ENCODE measurements at places on chromosomes 4 and X. TPM values are rescaled to one million over a fixed set of nuclear protein-coding genes. Genes with fewer than 3 reads are reported as not detected.

UBA6 gene
- 31.4 TPM for total RNA-seq

ADGRA3 gene
- total RNA-seq, result 33.6 TPM

TLR8 gene
- total RNA-seq, result 1.8 TPM

TMPRSS11A gene
- not detected for total RNA-seq

DNA sequence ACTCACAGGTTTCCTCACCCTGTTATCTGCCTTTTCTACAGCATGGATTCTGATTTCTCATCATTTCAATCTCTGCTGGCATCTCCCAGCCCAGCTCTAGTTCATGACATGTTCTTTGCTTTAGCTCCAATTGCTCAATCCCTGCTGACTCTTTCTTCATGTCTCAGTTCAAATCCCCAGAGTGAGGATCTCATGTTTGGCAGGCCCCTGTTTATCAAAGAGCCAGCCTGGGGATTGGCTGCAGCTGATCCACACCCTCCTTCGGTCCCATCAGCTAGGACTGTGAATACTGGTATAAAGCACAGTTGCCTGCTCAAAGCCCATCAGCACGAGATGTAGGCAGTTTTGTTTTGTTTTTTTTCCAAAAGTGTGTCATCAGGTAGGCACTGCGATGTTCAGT, 14.4 kb upstream of the CC2D2A start:
- H3K4me1 ChIP-seq, result peaks cover 24% of the 10 kb centered on the region
- no peaks in the 10 kb centered on the region for H3K36me3 ChIP-seq
- no peaks in the 10 kb centered on the region for H3K27me3 ChIP-seq
- H3K4me3 ChIP-seq, result no peak overlapping the region
- peak; percentile 23 for DNase-seq

DNA sequence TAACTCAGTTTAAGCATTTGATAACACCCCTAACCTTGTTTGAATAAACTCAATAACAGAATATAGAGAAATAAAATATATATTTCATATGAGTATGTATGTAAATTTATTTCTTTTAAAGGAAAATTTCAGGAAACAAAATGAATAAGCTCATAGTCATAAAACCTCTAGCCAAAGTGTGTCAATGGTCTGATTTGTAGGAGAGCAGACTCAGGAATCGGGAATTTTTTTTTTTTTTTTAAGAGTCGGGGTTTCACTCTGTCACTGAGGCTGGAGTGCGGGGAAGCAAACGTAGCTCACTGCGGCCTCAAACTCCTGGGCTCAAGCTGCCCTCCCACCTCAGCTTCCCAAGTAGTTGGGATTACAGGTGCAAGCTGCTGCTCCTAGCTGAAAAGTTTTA, 2.4 kb downstream of the PKD2 start:
- no peak overlapping the region for H3K27ac ChIP-seq
- no peak for DNase-seq
- H3K4me1 ChIP-seq, result peaks cover 13% of the 10 kb centered on the region
- no peaks in the 10 kb centered on the region for H3K36me3 ChIP-seq

DNA sequence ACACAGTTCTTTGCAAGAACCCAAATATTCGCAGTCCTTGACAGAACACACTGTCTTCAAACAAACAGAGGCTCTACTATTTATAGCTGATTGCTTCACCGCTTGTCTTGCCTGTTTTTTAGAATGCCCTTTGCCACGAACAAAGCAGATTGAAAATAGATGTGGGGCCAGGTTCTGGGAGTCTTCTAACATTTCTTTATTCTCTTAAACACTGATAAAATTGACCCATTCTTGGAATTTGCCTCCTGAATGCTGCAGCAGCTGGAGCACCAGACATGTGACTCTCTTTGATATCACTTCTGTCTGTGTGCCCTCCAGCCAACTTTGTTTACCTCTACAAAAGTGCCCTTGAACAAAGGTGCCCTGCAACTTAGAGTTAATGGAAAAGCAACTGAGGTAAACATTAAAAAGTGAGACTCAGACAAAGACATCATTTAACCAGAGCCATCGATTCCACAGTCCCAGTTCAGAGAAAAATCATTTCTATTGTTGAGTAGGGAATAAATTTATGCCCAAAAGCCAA, 64.2 kb upstream of the SPP1 start:
- H3K4me1 ChIP-seq, result peaks cover 25% of the 10 kb centered on the region
- no peaks in the 10 kb centered on the region for H3K27me3 ChIP-seq
- H3K36me3 ChIP-seq, result no peaks in the 10 kb centered on the region
- H3K4me3 ChIP-seq, result no peak overlapping the region

DNA sequence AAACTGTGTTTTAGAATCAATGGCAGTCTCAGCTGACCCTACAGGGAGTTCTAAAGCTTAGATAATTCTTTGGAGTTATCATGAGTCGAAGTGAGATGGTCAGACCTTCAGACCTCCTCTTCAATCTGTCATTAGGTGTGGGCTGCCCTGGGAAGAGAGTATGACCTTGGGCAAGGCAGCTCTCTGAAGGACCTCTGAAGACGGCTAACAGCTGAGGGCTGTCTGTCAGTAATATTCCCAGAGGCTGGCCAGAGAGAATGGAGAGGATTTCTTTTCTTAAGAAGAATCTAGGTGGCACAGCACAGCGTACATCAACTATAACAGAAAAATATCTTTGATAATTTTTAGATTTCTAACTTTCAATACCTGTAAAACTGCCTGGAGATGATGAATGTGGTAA, 379.4 kb downstream of the ZNF674 start:
- no peaks in the 10 kb centered on the region for H3K4me1 ChIP-seq
- H3K4me3 ChIP-seq, result no peak overlapping the region
- H3K27me3 ChIP-seq, result peaks cover 6% of the 10 kb centered on the region
- DNase-seq, result no peak

- no peak overlapping the region for H3K4me3 ChIP-seq
- H3K27me3 ChIP-seq, result peaks cover 10% of the 10 kb centered on the region
- DNase-seq, result no peak
- H3K4me1 ChIP-seq, result no peaks in the 10 kb centered on the region
- no peaks in the 10 kb centered on the region for H3K36me3 ChIP-seq
- H3K27ac ChIP-seq, result no peak overlapping the region
Measured at GRCh38 chrX:39301036-39301435, 499.8 kb downstream of the MID1IP1 start.

GRCh38 chrX:21907260-21907659, 33.2 kb upstream of the SMS start:
- DNase-seq, result no peak
- no peaks in the 10 kb centered on the region for H3K4me1 ChIP-seq
- H3K27ac ChIP-seq, result no peak overlapping the region
- H3K36me3 ChIP-seq, result no peaks in the 10 kb centered on the region
- no peaks in the 10 kb centered on the region for H3K27me3 ChIP-seq

DNA sequence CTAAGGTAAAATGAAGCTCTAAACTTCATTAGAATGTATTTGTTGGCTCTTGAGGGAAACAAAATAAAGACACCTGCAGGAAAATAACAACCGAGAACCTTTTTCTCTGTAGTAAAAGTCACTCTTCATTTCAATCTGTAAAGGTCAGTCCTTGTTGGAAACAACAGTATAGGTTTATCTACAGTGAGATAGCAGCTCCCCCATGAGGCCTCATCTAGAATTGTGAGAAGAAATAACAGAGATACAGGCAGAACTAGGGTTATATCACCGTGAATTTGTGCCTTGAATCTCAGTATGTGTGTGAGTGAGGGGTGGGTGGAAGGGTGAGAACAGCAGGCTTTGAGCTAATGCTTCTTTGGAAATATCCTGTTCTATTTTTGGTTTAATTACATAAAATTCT, 107.8 kb upstream of the FMR1 start:
- DNase-seq, result no peak
- no peak overlapping the region for H3K4me3 ChIP-seq
- no peaks in the 10 kb centered on the region for H3K27me3 ChIP-seq
- H3K27ac ChIP-seq, result no peak overlapping the region

GRCh38 chr4:25862411-25863346, at the start of gene SEL1L3:
SEL1L3 (minus strand) TSS chr4:25862988; CDS start chr4:25862836, 152 bp downstream.
- H3K4me1 ChIP-seq, result peaks cover 35% of the 10 kb centered on the region
- no peaks in the 10 kb centered on the region for H3K36me3 ChIP-seq
- no peak for DNase-seq
- H3K27me3 ChIP-seq, result no peaks in the 10 kb centered on the region

DNA sequence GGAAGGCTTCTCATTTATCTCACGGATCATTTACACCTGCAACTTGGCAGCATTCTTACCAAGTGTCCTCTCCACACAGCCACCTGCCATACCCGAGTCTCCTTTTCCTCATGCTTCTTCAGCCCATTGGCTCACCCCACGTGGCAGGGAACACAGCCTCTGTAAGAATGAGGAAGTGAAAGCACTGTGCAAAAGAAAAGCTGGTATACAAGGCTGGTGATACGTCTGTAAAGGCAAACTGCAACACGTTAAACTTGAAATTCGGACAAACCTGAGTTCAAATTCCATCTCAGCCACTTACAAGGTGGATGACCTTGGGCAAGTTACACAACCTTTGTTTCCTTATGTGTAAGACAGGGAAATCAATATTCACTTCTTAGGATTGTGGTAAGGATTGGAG, 164.0 kb upstream of the RASGEF1B start:
- H3K36me3 ChIP-seq, result no peaks in the 10 kb centered on the region
- no peaks in the 10 kb centered on the region for H3K27me3 ChIP-seq
- H3K4me3 ChIP-seq, result no peak overlapping the region
- H3K27ac ChIP-seq, result no peak overlapping the region

DNA sequence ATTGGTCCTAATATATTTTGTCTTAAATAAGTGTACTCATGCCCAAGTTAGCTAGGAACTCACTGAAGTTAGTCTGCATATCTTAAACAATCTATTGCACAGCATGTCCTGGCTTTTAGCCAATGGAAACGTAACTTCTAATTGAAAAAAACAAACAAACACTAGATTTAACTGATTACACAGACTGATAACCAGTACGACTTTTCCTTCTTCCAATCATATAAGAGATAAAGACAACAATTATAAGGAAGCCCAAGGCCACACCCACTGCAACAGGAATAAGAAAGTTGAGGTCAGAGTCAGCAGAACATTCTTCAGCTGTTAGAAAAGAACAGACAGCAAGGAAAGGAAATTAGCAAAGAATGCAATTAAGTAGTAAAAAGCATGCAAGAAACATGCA, 40.8 kb downstream of the LAMP2 start:
- no peak overlapping the region for H3K4me3 ChIP-seq
- no peak for DNase-seq
- H3K27me3 ChIP-seq, result no peaks in the 10 kb centered on the region

- no peaks in the 10 kb centered on the region for H3K27me3 ChIP-seq
- no peaks in the 10 kb centered on the region for H3K4me1 ChIP-seq
- H3K27ac ChIP-seq, result no peak overlapping the region
- no peaks in the 10 kb centered on the region for H3K36me3 ChIP-seq
- H3K4me3 ChIP-seq, result no peak overlapping the region
Measured at GRCh38 chrX:119648421-119648775, 42.2 kb upstream of the NKRF start.

- H3K4me1 ChIP-seq, result peaks cover 10% of the 10 kb centered on the region
- no peaks in the 10 kb centered on the region for H3K36me3 ChIP-seq
- no peak for DNase-seq
- H3K4me3 ChIP-seq, result no peak overlapping the region
- H3K27me3 ChIP-seq, result no peaks in the 10 kb centered on the region
Measured at GRCh38 chr4:148315049-148315448, 127.2 kb downstream of the NR3C2 start.

- no peak overlapping the region for H3K4me3 ChIP-seq
- H3K36me3 ChIP-seq, result no peaks in the 10 kb centered on the region
- no peaks in the 10 kb centered on the region for H3K27me3 ChIP-seq
- no peak for DNase-seq
- no peaks in the 10 kb centered on the region for H3K4me1 ChIP-seq
- no peak overlapping the region for H3K27ac ChIP-seq
Measured at GRCh38 chr4:31995943-31996901, 1276.1 kb downstream of the PCDH7 start.
